CD4-positive, alpha-beta T cell treated with Interferon gamma for 1 hour (primary cell): ENCODE measurements at places on chromosomes 6 and 20.
A peak's percentile ranks its signal among the peaks of the same experiment; 100 is the strongest.

- DNase-seq, result peak; percentile 43
Measured at GRCh38 chr20:5569021-5569420, 181.2 kb upstream of the SHLD1 start.

GRCh38 chr6:36666287-36666686 is 12.2 kb upstream of the CDKN1A start:
- DNase-seq, result no peak

GRCh38 chr6:97850458-97851212 is 567.6 kb upstream of the MMS22L start:
- no peak for DNase-seq

- DNase-seq, result no peak
Measured at GRCh38 chr20:45592574-45593189, 13.6 kb upstream of the WFDC8 start.

DNA sequence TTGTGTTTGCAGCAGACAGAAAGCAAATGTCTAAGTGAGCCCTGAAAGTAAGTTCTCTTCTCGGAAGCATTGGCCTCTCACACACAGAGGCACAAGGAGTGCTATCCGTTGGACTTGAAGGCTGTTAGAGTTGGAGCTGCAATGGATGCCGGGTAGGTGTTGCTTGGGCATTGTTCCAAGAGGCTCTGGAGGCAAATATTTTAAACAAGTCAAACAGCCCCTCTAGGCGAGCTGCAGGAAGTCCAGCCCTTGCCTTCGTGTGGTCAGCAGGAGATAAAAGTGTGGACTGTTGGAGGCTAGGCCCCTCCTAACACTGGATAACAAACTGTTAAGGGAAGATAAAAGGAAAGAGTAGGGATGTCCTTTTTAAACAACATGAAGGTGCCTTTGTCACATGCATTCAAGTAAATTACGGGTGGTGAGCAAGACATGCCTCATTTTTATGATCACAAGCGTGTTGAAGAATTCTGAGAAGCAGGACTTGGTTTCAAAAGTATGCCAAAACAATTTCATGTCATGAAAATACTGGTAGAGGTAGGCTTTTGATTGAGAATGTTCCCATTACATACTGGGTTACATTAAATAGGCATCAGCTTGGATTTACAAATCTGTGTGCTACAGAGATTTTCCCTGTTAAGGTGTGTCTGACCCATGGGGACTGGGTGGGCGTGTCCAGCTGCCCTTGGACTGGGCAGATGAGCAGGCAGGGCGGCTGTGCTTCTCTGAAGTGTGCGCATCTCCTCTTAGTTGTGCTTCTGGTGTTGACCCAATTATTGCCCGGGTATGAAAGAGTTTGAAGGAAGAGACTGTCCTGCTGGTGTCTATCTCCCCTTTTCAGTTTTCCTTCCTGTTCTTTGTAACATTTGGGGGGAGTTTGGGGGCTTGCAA is 57.5 kb downstream of the RREB1 start:
- DNase-seq, result no peak

DNA sequence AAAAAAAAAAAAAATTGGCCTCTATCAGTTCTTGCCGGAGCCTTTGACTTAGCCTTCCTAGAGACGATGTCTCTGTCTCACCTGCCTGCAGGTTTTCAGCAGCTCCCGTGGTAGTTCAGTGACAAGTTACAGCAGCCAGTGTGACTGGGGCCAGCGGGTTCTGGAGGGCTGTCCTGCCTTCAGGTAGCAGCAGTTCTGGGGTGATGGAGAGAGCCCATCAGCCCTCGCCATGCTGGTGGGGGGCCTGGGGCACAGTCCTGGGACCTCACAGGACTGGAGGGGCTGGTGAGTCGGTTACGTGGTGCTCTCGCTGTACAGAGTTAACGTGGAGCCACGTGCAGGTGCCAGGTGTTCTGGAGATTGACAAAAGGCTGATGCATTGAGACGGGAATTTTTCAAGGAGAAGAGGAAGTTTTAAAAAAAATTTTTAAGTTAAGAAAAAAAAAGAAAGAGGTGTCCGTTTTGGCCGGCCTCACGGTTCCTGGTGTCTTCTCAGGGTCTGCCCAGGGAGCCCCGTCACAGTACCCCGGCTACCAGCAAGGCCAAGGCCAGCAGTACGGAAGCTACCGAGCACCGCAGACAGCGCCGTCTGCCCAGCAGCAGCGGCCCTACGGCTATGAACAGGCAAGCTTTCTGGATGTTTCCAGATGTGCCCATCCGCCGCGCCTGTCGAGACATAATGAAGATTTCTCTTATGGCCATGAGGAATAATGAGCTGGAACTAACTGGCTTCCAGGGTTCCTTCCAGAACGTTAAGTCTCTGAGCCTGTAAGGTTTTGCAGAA is 8.6 kb upstream of the MTG2 start:
- DNase-seq, result no peak

- DNase-seq, result peak; percentile 74
Measured at GRCh38 chr20:19934792-19935491, 82.2 kb upstream of the NAA20 start.

DNA sequence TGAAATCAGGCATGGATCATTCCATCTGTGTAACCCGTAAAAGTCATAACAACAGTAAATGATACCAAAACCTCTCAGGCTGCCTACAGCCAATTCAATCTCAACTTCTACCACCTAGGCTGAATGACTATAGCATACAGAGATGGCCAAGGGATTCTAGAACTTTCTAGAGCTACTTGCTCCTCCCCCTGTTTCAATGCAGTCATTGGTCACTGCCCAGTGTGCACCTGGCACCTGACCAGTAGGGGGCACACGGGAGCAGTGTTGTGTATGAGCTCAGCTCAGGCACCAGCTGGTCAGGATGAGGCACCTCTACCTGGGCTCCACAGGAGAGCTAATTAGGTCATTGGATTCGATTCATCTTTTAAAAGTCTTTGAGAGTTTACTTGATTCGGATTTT is 86.2 kb downstream of the PLEKHG1 start:
- peak; percentile 60 for DNase-seq

- no peak for DNase-seq
Measured at GRCh38 chr6:154885214-154885613, 109.9 kb upstream of the TIAM2 start.

- DNase-seq, result peak; percentile 75
Measured at GRCh38 chr20:48761023-48761785, 66.6 kb downstream of the PREX1 start.

GRCh38 chr20:58088105-58088504 is 140.3 kb downstream of the ANKRD60 start:
- DNase-seq, result no peak

DNA sequence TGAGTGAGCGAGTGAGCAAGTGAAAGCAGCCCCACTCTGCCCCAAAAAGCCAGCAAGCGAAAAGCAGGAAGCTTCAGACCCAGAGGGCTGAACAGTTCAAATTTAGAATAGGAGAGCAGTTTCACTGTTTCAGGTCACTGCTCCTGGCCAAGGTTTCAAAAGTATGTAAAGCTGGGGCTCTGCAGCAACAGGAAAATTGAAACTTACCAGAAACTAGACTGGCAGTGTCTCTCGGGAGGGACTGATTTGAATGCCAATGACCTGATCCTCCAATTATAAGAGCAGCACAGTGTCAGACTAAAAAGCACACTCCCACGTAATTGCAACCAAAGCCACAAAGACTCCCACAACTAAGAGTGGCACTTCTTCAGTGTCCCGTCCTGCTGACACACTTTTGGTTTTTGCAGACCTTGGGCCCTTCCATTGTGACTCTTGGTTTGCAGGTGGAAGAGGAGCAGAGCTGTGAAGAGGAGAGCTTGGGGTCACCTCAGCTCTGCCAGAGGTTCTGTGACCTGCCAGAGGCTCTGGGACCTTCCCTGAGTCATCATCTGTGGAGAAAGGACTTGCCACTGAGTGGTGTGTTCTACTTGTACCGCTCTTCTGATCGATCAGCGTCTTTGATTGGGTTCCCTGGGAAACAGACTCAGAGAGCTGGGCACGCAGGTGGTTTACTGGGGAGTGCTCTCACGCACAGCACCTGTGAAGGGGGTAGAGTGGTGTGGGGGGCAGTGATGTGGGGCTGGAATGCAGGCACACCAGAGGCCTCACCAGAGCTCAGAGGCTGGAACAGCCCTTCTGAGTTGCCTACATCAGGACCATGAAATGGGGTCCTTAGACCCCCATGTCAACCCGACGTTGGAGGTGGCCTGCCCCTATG is 52.7 kb upstream of the PTGIS start:
- DNase-seq, result no peak

- DNase-seq, result no peak
Measured at GRCh38 chr6:89368999-89369398, 16.5 kb upstream of the UBE2J1 start.

DNA sequence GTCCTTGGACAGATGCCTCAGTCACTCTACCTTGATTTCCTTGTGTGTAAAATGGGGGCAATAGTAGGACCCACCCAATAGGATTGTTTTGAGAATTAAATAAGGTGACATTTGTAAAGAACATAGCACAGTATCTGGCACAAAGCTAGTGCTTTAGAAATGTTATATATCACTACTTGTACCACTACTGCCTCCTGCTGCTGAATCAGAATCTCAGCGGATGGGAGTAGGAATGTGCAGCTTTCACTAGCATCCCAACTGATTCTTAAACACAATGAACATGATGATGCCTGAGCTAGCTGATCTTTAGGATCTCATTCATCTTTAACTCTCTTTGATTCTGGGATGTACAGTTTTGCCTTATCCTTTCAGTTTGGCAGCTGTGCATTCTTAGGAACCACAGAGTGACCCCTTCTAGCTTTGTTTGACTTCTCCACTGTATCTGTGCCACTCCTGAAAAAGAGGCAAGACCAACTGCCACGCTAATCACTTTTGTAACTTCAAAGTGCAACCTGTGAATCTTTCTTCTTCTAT is 7.2 kb downstream of the PBOV1 start:
- DNase-seq, result no peak
